ENCODE measurements at places on chromosomes 2 and 18. TPM values are rescaled to one million over a fixed set of nuclear protein-coding genes. Genes with fewer than 3 reads are reported as not detected.

REG1B gene
- not detected for total RNA-seq

GPR35 gene
- total RNA-seq: 0.65 TPM

SERPINB10 gene
- total RNA-seq: not detected

TXNL4A gene
- total RNA-seq: 53.3 TPM

SLC38A11 gene
- 0.43 TPM for total RNA-seq

SLC14A1 gene
- total RNA-seq: 5.0 TPM

CDK15 gene
- 0.11 TPM for total RNA-seq
